ENCODE measurements at places on chromosomes 5 and 9.

GRCh38 chr5:104353371-104353770, 790.8 kb upstream of the NUDT12 start:
- no peak for DNase-seq

- no peak for DNase-seq
Measured at GRCh38 chr9:122113574-122113973, 20.5 kb upstream of the TTLL11 start.

- DNase-seq = no peak
Measured at GRCh38 chr9:68747043-68747533, 42.0 kb downstream of the PIP5K1B start.

DNA sequence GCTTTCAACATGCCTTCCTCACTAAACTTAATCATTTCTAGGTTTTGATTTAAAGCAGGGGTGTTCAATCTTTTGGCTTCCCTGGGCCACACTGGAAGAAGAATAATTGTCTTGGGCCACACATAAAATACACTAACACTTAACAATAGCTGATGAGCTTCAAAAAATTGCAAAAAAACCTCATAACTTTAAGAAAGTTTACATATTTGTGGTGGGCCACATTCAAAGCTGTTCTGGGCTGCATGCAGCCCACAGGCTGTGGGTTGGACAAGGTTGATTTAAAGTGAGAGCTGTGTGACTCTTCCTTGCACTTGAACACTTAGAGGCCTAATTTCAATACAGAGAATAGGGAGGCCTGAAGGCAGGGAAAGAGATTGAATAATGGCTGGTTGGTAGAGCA, 598.3 kb downstream of the EFNA5 start:
- no peak for DNase-seq

DNA sequence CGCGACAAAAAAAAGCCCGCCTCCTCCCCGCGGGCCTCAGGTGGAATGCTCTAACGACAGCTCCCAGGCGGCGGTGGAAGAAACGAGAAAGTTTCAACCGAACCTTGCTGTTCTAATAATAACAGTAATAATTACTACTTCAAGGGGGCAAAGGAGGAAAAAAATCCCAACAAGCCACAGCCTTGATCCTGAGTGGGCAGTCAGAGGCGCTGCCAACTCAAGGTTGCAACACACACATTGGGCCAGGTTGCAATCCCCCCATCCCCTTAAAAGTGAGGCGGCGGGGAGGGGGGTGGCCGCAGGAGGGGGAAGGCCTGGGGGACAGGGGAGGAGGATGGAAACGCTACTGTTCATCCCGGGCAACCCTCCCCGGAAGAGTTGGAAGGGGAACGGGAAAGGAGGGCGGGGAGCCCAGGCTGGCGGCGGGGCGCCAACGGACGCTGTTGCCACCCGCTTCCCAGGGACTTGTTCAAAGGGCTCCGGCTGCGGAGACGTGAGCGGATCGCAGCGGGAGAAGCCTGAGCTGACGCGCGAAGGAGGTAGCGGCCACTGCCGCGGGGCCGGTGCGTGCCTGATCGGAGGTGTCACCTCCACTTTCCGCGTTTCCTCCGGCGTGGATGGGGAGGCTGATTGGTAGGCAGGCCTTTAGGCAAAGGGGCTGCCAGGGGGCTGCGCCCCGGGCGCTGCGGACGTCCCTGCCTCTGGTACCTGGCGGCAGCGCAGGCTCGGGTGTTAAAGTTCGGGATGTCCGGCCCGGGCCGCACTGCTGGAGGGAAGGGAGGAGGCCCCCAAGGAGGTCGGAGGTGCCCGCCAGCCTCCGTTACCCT, 647 bp downstream of the SMARCA2 start:
- peak; percentile 72 for DNase-seq

DNA sequence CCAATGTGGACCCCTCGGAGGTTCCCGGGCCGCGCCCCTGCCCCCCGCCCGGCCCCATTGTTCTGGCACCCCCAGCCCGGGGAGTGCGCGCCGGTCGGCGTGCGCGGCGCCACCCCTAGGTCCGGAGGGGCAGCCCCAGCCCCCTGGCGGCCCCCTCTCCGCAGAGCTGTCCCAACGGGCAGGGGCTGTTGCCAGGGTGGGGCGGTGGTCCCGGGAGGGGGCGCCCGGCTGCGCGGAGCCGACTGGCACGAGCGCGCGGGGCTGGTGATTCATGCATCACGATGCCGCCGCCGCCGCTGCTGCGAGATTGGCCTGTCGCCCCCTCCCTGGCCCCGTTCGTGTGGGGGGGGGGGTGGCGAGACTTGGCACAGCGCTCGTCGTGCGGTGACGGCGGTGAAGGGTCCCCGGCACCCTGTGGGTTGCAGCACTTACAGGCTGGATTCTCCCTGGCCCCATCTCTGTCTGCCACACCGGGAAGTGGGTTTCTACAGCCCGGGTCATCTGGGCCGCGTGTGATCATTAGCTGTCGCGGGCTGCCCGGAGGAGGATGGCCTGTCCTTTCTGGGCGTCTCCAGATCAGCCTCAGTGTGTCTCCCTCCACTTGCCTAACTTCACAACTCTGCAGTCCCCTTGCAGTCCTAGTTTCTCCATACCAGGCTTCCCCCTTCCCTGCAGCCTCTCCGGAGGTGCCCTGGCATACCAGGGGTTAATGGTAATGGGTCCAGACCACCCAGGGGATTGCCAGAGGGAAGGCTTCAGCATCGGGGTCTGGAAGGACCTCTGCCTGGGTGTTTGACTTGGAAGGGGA, 858 bp downstream of the NCS1 start:
- DNase-seq = no peak

DNA sequence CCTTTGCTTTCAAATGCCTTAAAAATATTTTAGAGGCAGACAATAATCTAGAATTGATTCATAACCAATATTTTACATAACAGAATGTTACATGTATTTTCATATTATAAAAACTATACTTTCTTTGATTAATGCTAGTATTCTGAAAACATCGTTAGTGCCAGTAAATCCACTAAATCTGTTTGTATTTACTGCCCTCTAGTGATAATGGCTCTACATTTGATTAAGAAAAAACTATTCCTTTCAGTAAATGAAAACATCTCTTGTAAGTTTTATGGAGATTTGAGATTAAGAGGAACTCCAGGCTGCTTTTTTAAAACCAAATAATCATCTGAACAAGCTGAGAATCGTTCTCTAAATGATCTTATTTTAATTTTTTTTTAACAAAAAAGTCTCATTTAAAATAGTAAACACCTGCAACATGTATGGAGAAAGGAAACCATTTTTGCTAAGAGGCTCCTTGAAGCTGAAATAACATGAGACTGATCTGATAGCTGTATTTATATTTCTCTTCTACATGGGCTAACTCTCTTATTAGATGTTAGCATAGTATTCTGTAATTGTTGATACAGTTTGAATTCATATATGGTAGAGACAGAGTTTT, 424.7 kb downstream of the RAB3C start:
- DNase-seq = peak; percentile 42

DNA sequence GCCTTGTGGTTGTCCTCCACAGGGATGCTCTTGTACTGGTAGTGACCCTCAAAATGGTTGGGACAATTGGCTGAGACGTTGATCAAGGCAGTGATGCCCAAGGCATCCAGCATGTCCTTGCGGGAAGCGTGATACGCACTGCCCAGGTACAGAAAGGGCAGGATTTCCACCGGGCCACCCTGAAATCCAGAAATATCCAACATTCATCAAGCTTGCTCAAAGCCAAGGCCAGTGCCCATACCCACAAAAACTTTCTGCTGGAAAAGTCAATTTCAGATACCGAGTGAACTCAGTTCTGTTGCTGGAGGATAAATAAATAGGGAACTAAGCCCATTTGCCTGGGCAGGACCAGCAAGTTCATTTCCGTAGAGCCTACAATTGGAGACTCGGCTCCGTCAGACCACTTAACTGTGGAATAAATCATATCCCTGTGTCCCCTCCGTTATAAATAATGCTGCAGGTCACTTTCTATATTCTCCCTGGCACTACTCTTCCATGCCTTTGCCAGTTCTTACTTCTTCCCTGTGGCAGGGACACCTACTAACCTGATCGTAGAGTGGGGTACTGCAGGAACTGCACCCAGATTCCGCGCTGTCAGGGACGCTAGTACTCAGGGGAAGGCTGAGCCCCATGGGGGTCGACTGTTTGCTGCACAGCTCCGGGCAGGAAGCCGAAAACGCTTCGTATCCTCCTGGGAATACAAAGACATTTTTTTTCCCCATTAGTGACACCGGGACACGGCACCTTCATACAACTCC, 1.2 kb downstream of the DUSP1 start:
- DNase-seq = peak; percentile 81

- DNase-seq = no peak
Measured at GRCh38 chr5:1827886-1828397, 26.7 kb downstream of the NDUFS6 start.

GRCh38 chr9:107994648-107995047, 505.1 kb upstream of the KLF4 start:
- DNase-seq = no peak

- DNase-seq = no peak
Measured at GRCh38 chr5:31722111-31722510, 83.2 kb downstream of the PDZD2 start.

- no peak for DNase-seq
Measured at GRCh38 chr5:18114151-18114757, 480.0 kb downstream of the TAF11L14 start.

DNA sequence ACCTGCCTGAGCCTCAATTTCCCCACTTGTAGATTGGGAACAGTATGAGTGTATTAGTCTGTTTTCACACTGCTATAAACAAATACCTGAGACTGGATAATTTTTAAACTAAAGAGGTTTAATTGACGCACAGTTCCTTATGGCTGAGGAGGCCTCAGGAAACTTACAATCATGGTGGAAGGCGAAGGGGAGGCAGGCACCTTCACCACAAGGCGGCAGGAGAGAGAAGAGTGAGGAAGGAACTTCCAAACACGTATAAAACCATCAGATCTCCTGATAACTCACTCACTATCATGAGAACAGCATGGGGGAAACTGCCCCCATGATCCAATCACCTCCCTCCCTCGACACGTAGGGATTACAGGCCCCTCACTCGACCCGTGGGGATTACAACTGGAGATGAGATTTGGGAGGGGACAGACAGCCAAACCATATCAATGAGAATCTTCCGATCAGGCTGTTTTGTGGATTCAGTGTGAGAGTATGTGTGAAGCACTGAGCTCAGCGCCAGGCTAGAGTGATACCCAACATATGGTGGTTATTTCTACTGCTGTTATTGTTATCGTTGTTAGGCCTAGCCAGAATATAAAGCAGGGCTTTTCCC, 14.6 kb upstream of the LMX1B start:
- no peak for DNase-seq
